COR-L47 (cell line): ENCODE measurements at places on chromosomes 5 and 9.

- DNase-seq, result no peak
Observed at GRCh38 chr5:3217771-3218495, 377.7 kb upstream of the IRX1 start.

- DNase-seq, result no peak
Observed at GRCh38 chr5:961711-962240, 46.8 kb upstream of the NKD2 start.

DNA sequence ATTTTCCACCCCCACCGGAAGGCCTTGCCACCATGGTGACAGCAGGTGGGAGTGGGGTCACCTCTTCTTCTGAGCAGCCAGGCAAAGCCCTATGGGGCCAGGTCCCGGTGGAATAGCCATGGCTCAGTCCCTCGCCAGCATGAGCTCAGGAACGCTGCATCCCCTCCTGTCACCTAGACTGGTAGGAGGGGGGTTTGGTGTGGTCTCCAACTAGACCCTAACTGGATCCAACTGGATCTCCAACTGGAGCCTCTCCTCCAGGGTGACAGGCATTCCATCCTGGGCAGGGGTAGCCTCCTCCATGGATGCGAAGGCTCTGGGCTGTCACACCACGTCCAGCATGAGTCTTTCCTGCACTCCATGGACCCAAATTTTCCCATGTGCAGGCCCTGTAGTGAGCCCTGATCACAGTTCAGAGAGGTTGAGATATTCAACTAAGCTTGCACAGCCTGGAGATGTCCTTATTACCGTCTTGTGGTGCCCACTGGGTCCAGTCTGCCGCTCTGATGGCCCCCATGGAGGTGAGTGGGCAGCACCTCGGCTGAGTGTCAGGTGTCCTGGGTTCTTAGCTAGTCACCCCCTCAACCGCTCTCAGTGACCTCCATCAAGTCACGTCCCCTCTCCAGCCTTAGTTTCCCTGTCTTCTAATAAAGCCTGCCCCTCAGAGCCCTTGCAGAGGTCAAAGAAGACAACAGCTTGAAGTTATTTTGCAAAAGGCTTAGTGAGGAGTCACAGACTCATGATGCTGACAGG lies 18.6 kb upstream of the FIBCD1 start:
- no peak for DNase-seq

- DNase-seq, result no peak
Observed at GRCh38 chr9:34862043-34862442, 96.0 kb upstream of the PHF24 start.

- DNase-seq, result peak; percentile 69
Observed at GRCh38 chr5:74055486-74056106, 429.6 kb downstream of the ARHGEF28 start.

- no peak for DNase-seq
Observed at GRCh38 chr5:104556957-104557356, 994.4 kb upstream of the NUDT12 start.

GRCh38 chr9:110969971-110970386 lies 68.3 kb downstream of the LPAR1 start:
- DNase-seq, result no peak

DNA sequence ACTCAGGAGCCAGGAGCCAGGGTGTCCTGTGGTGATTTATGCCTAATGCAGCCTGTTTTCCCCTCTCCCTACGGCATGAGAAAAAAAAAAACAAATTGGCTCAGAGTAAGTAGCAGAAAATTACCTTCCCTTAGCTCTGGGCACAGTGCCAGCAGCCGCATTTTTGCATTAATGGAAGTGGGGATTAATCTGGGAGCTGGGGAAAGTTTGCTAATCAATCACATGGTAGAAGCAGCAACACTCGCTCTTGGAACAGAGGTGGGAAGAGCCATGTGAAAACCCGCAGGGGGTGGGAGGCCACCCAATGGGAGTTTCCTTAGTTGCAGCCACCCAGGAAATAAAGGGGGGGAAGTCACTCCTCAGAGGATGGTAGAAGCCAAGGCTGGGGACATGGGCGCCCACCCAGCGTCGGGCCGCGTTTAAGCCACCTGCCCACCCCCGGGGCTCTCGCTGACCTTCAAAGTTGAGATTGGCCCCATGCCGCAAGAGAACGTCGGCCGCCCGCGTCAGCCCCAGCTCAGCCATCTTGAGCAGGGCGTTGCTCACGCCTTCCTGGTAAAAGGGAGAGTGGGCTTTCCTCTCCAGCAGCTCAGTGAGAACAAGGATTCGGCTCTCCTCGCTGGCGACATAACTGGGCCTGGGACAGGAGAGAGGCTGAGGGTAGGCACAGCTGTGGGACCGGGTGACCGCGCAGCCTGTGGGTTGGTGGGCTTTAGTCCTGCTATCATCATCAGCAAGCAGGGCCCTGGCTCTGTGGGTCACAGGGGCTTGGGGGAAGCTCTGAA lies 1.7 kb downstream of the ASB6 start:
- peak; percentile 75 for DNase-seq

DNA sequence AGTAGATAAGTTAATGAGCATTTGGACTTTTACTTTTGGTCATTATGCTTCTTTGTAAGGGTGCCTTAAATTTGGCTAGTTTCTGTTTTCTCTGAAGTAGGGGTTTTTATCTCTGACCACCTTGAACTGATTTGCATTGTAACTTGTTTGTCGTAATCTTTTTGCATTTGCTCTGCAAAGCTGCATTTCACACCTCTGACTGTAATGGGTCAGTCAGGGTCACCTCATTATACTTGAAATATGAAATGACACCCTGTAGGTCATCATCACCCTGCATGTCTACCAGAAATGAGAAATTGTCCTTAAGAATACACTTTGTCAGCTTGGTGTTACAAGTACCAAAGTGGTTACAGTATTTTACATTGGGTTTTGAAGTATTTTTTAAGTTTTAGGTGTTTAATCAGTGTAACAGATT lies 74.0 kb downstream of the KCNN2 start:
- DNase-seq, result no peak

GRCh38 chr9:130989891-130990290 lies 19.1 kb upstream of the LAMC3 start:
- DNase-seq, result no peak

- DNase-seq, result no peak
Observed at GRCh38 chr5:133735346-133735745, 123.0 kb upstream of the FSTL4 start.

DNA sequence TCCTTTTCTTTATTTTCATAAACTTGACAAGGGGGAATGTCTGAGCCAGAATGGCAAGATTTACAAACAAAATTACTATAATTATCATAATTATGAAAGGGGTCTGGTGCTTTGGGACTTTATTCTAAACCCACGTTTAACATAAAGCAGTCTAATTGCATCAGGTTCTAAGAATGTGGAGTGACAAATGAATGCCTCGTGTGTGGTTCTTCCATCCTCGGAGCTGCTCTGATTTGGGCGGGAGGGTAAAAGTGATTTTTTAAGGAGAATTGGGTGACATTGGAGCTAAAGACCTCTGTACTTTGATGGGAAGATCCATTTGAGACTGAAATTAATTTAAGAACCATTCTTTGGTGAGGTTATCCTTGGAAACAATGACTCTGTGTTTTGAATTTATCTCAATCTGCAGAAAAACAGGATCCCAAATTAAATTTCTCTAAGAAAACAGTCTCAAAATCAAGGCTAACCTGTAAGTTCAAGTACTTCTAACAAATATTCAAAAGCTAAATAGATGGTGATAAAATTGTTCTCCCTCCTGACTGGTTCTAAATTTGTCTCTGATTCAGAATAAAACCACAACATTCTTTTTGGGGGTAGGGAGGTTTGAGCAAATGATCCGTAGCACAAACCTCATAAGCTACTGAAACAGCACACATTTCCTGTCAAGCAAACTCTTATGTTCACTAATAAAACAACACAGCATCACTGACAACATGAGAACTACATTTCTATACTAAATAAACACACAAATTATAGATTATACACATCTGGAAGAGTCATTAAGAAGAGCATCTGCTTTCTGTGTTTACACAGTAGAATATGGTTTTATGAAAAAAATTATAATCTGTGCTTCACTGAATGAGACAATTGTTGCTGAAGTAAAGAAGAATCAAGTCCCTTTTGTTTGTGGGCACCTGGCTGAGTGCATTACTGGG lies 85.5 kb downstream of the DCP2 start:
- peak; percentile 75 for DNase-seq

DNA sequence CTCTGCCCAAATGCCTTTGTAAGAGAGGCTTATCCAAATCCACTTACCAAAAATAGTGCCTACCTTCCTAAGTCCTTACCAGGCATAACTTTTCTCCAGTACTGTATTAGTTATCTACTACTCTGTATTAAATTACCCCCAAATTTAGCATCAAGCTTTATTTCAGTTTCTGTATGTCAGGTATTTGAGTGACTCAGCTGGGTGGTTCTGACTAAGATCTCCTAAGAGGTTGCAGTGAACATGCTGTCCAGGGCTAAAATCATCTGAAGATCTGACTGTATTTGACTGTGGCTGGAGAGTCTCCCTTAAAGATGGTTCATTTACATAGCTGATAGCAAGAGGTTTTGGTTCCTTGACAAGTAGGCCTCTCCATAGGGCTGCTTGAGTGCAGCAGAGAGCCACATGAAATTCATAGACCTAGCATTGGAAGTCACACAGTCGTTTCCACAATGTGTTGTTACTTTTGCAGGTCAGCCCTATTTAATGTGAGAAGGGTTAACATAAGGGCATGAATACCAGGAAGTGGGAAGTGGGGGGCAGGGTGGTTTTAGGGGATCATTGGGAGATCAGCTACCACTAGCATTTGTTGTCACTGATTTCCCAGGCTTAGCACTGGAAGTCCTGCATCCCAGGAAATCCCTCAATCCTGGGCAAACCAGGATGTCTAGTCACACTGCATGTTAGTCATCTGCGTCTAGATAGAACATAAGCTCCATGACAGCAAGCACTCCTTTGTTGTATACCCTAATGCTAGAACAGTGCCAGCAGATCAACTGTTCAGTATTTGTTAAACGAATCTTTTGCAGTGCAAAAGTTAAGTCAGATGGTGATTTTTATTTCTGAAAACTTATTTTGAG lies 2.0 kb upstream of the ZNF622 start:
- DNase-seq, result no peak

GRCh38 chr9:2613730-2614271 lies 7.8 kb upstream of the VLDLR start:
- peak; percentile 86 for DNase-seq

DNA sequence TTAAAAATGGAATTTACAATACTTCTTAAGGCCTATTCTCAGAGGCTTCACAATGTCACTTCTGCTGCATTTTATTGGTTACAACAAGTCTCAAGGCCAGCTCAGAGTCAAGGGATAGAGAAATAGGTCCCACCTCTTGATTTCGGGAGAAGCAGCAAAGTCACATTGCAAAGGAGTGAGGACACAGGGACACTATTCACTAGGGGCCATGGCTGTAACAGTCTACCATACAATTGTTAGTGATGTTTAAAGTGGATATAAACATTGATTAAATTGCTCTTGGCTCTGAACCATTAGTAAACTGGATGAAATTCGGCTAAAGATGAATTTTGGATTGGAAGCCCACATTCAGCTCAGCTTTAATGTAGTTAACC lies 21.7 kb upstream of the CMBL start:
- DNase-seq, result no peak

DNA sequence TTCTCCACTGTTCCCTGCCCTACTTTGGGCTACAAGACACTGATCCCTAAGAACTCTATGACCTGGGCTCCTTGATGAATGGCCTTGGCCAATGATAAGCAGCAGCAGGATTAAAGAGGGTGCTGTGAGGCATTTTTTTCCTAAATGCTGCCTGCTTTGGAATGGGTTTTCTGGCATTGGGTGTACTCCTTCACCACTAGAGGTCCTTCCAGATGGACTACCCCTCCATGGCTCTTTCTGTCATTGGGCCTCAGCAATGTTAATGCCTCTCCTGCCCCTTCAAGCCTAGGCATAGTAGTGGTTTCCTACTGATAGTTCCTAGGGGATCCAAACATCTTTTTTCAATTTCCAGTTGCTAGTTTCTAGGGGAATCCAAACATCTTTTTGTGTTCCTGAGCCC lies 319.3 kb upstream of the RPS23 start:
- no peak for DNase-seq
